ENCODE measurements at places on chromosomes 2 and 18.

DNA sequence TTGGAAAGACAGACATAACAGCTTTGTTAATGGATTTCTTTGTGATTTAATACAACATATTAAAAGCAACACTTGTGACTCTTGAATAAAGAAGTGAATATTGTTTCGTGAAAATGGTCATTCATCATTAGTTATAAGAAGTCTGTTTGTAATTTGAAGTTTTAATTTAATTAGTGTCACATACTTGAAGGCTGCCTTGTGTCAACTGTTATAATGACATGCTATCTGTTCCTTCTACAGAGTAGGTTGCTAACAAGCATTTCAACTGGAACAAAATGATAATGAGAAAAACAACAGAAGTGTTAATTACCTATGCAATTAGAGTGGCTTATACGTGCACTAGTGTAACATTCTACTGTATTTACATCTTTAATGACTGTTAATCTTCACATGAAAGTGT, 624.7 kb downstream of the LRP1B start:
- DNase-seq: no peak

- no peak for DNase-seq
Observed at GRCh38 chr2:18993756-18994338, 364.6 kb downstream of the OSR1 start.

- DNase-seq: no peak
Observed at GRCh38 chr2:174122185-174122584, 126.1 kb downstream of the OLA1 start.

- no peak for DNase-seq
Observed at GRCh38 chr2:11786592-11786991, 40.2 kb downstream of the LPIN1 start.

DNA sequence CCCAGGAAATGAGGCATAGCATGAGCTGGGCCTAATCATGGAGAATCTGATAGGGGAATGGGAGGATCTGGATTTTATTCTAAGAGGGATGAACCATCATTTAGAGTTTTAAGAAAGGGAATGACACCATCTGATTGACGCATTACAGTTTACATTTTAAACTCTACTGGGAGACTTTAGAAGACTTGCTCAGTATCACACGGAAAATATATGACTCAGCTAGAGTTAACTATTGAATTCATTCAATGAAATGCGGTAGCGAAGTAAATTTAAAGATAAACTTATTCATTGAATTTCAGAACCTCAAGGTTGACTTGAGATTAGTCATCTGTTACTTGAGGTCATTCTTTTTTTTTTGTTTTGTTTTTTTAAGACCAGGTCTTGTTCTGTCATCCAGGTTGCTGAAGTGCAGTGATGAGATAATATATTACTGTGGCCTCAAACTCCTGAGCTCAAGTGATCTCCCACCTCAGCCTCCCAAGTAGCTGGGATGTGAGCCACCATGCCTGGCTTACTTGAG, 25.0 kb downstream of the MC4R start:
- no peak for DNase-seq

GRCh38 chr18:27695052-27695451, 481.9 kb downstream of the CDH2 start:
- no peak for DNase-seq

DNA sequence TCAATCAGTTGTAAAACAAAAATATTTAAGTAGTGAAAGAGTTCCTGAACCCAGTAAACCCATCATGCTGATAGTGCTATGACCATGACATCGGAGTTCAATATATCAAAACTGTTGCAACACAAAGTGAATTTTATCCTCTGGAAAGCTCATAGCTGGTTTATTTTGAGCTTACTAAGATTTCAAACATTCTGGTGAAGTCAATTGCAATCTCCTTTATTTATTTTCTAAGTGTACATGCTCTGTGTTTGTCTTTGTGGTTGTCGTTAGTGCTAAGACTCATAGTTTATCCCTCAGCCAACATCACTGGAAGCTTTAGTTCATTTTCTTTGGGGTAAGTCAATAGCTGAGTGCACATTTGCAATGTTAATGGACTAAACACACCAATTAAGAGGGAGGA, 91.9 kb downstream of the QPCT start:
- no peak for DNase-seq

GRCh38 chr2:155169317-155169716, 470.8 kb downstream of the KCNJ3 start:
- no peak for DNase-seq

DNA sequence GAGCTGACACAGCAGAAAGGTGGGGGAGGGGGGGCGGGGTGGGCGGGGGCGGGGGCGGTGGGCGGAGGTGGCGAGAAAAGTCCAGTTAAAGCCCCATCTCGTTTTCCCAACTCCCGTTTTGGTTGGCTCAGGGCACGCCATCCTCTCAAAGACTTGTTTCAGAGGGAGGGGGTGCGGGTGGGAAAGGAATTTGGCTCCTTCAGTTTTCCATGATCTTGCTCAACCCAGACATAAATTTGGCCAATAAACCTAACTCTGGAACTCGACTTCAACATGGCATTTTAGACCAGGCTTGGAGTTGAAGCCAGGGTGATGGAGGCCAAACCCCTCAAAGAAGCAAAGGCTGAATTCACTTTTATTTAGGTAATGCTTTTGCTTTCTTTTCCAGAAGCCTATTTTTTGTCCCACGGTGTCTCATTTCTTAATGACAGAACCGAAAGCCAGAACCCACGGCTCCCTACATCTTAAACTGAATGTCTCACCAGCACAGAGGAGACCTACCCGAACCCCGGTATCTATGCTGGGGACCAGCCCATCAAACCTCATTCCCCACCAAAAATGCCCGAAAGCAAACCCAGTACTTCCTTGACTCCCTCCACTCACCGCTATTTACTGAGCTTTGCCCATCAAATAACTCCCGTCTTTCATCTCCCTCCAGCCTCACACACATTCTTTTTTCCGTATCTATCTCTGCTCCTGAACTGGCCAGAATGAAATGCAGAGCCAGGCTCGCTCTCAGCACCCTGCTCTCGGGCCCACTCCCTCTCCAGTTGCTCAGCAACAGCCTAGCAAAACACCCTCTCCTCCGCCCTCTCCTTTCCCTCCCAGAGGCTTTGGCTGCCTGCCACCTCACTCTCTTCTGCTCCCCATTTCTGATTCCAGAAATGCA, 4.3 kb downstream of the IGFBP5 start:
- peak; percentile 36 for DNase-seq

DNA sequence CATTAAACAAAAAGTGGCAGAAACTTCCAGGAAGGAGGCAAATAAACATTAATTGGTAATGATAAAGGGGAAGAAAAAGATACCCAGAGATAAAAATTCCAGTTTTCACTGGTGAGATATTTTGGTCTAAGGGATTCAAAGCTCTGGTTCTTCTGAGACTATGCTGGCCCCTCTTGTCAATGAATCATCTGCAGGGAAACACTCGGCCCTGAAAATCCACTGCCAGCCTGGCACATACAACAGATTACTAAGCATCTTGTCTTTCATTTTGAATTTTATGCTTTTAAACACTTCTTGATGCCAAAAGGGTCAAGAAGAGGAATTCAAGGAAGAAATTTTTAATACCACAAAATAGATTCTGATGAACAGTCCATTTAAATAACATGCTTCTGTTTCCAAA, 1603.8 kb upstream of the ZEB2 start:
- DNase-seq: no peak

DNA sequence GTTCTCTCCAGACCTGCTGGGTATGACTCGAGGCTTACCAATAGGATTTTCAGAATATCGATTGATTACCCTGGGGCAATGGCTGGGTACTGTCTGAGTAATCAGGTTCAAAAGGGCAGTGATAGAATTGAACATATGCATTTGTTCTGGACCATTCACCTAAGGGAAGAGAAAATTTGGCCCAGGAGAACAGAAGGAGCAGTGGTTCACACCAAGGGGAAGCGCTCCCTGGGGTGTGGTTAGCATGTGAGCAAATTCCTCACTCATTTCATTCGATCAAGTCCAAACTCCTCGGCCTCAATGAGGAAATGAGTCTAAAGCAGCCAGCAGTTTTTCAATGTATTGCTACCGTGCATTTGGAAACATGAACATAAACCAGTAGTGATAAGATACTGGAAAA, 55.6 kb downstream of the CYP26B1 start:
- DNase-seq: no peak

DNA sequence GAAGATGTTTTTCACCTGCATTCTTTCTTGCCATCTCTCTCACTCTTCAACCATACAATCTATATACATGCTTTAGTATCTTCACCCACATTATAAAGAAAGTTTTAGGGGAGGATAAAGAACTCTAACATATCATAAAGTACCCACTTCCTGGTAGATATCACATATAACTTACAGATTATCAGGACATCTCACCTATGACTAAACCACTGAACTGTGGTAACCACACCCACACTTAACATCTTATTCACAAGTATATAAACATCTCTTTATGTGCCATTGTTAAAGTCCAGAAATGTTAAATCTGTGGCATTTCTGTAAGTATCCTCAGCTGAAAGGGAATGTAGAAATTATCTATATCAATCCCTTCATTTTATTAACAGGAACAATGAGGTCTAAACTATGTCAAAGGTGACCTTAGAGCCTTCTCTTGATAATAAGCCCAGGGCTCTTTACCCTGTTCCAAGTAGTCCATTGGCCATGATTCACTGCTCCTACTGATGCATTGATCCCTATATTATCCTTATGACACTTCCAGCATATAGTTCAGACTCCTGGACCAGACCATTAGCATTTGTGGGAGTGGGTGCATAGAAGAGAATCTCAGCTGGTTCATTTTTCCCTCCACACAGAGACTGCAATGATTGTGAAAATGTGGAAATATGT, 182.4 kb downstream of the SUCLG1 start:
- no peak for DNase-seq

DNA sequence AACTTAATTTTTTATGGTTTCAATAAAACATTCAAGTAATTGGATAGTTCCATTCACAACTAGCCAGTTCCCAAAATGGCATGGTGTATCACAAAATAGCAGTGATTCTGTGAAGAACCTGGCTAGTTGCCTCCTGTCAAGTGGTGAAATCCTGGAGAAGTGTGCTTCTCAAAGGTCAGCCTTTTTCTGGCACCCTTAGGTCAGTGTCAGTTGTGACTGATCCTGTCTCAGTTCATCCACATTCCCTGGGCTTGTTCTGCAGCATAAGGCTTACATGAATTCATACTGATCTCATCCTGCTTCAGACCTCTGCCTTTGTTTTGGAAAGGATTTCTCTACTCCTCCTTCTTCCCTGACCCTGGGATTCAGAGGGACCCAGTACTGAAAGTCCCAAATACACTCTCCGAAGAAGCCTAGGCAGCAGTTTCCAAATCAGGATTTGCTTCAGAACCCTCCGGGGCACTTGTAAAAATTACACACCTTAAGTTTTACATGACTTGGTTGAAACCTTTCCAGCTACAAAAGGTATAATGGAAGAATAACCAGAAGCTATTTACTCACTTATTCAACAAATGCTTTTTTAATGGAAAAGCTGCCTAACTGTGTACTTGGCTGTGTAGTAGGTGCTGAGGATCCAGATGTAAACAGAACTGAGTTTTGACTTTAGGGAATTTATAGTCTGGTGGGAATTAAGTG, 11.0 kb downstream of the MAP3K20 start:
- no peak for DNase-seq

DNA sequence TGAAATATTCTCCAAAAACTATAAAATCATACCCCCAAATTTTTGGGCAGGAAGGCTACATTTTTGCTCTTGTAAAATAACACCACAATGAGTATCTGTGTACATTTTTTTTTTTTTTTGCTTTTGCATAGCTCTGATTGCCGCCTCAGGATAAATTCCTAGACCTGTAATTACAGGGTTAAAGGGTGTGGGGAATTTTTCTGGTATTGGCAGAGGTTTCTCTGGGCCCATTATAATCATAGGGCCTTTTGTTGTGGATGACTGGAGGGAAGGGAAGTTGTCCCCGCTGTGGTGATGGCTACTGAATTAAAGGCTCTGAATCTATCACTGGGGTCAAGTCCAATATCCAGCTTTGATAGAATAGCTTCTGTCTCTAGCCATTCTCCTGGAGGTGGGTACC, 26.6 kb downstream of the CCDC195 start:
- DNase-seq: no peak

DNA sequence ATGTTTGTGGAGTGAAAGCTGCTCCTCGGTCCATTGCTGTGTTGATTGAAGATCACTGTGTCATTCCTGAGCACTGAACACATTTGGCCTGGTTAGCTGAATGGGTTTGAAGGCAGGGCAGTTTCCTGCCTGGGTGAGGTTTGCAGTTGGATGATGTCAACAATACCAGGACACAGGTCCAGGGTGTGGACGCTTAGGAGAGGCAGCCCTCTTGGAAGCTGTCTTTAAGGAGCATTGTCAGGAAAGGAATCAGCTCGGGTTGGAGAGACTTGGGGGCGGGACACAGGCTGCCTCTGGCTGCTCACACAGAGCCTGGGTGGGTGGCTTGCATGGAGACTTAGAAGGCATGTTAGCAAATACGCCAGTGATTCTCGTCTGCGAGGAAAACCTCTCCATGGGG, 237.7 kb downstream of the SEPTIN10 start:
- no peak for DNase-seq

DNA sequence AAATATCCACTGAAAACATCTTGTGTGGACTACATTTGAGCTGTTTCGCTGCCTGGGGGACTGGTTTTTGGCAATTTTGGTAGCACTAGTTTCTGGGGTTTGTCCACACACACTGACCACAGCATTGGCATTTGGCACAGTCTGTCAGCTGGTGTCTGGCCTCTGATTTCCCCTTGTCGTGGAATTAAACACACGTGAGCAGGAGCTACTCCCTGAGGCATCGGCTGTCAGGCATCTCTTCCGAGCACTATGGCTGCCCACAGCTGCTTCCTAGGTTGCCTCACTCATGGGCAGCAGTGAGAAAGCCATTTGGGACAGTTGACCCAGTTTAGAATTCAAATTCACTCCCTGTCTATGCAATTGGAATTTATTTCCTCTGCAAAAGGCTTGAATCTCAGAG, 46.8 kb upstream of the FZD5 start:
- DNase-seq: no peak

- no peak for DNase-seq
Observed at GRCh38 chr18:57437402-57437765, 2.2 kb downstream of the ONECUT2 start.

- DNase-seq: no peak
Observed at GRCh38 chr2:159613091-159613490, 3.3 kb downstream of the BAZ2B start.

DNA sequence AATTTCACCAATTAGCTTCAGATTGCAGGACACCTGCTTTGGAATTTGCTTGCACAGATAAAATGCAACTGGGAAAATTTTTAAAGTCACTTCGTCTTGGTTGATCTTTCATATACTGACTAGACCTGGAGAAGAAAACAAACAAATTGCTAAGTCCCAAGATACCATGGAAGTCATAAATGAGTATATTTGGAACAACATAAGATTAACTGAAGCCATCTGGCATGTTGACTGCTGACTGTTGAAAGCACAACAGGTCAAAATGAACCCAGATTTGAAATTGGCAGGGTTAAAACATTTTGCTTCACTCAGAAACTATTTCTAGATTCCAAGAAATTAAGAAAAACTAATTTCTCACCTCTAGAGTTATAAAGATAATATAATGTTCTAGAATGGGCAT, 470.7 kb downstream of the LPIN1 start:
- DNase-seq: no peak

Data from NCI-H1417 treated with DMSO at 0.1 percent for 48 hours (cell line).